AG09319 (cell line): ENCODE measurements at places on chromosomes 2 and 18.

DNA sequence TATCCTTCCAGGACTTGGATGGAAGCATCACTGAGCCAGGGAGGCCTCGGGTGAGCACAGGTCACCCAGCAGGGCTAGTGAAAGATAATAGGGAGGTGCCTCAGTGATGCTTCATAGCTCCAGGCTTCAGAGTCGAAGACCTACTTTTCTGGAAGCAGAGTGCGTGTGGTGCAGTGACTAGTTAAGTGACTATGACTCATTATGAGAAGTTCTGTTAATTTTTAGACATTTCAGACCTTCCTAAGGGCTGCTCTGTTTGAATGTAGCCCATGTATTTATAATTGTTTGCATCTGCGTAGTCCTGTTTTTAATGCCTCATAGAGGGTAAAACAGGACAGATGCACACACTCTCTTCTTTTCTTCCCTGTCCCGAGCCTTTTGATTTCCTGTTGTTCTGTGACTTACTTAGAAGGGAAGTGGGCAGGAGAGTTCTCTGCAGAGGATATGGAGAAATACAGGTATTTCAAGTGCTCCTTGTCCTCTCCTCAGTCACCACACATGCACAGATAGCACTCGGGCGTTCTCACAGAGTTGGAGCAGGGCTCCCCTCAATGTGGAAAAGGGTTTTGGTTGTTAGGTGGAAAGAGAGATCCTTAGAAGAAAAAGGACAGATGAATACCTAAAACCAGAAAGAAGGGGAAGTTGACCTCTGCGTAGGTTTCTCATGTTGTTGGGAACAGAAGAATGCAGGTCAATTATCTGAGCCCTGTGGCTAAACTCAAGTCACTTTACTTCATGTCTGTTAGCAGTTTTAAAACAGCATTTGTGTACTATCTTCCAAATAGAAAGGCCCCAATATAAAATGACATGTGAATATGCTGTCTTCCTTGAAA lies 34.7 kb downstream of the RALB start:
- peak; percentile 49 for DNase-seq

- DNase-seq, result no peak
These were observed 179.6 kb downstream of the TPGS2 start for GRCh38 chr18:36649205-36649604.

DNA sequence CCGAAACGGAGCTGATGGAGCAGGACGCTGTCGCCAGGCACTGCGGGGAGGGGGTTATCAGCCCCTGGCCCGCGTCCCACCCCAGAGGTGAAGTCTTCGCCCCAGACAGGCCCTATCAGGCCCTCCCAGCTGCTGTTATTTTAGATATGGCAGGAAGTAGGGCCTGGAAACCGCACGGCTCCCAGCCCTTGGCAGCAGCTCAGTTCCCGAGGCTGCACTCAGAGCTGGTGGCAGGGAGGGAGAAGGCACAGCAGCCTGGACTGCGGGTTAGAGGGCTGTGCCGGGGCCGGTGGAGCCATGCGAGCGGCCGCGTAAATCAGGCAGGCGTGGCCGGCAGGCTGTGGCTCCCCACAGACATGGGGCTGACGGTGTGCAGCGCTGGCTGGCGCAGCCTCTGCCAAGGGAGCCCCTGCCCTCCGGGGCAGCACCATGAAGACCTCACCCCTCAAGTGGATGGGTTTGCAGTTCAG lies 111.4 kb downstream of the NFATC1 start:
- DNase-seq, result no peak

- no peak for DNase-seq
These were observed 85.9 kb downstream of the CBLN2 start for GRCh38 chr18:72458271-72458670.

- no peak for DNase-seq
These were observed 1139.6 kb upstream of the FAM98A start for GRCh38 chr2:34738691-34739090.

- peak; percentile 23 for DNase-seq
These were observed 6.8 kb downstream of the DNAJB2 start for GRCh38 chr2:219285894-219286425.

DNA sequence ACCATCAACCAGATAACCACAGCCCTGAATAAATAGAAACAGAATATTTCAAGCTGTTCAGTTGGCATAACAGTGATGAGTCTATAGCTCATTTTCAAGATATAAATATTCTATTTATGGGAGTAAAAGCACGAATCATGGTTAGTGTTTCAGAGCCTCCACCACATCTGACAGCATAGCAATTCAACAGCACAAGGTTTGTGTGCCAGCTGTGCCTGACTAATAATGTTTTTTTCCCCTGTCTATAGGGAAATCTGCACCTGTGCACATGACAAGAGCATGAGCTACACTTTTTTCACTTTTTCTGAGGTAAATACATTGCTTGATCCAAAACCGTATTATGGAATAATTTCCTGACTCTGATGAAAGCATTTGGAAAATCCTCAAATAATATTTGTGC lies 251.3 kb downstream of the RPIA start:
- DNase-seq, result no peak

DNA sequence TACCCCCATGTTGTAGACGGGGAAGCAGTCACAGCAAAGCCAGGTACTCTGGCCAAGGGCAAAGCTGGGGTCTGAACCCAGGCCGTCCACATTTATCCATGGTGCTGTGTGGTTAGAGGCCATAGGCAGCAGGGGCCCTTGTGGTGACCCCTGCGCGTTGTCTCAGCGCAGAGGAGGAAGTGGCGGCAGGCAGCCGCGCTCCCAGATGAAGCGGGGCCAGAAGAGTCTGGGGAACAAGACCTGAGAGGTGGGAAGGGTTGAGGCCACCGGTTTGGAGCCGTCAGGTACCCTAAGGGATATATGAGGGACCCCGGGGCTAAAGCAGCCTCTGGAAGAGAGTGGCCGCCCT lies 770 bp downstream of the ZNF396 start:
- no peak for DNase-seq

- no peak for DNase-seq
These were observed 4.2 kb upstream of the PROC start for GRCh38 chr2:127413782-127414637.

DNA sequence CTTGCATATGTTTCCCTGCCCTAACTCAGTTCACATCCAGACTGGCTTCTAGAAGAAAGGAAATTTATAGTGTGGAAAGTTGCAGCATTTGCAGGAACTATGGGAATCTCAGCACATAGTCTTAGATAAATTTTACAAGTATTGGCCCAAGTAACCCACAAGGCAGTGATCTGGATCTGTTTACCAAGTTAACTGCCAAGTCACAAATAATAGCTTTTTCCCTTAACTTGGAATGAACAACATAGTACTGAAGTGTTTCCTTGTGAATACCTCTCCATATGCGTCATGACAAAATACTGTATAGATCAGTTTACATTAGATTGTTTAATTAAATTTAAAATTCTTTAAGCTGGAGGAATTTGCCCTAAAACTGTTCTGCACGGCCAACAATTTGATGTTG lies 255.8 kb upstream of the EPAS1 start:
- no peak for DNase-seq

GRCh38 chr2:24237313-24237712 lies 62.5 kb downstream of the FAM228A start:
- no peak for DNase-seq

DNA sequence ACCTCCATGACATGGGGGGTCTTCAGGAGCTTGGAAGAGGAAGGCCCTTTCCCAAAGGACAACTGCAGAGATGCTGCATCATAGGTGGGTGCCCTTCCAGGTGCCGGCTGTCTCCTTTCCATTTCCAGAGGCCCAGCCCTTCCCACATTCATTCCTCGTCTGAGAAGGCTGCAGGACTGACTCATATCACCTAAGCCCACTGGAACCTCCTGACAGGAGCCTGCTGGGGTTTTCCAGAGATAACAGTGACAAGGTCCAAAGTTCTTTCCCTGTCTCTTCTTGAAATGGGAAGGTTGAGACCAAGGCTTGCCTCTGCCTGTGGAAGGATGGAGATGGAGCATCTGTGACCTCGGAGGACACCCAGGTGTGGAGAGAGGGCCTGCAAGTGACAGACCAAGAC lies 3.6 kb upstream of the PRSS56 start:
- DNase-seq, result no peak

DNA sequence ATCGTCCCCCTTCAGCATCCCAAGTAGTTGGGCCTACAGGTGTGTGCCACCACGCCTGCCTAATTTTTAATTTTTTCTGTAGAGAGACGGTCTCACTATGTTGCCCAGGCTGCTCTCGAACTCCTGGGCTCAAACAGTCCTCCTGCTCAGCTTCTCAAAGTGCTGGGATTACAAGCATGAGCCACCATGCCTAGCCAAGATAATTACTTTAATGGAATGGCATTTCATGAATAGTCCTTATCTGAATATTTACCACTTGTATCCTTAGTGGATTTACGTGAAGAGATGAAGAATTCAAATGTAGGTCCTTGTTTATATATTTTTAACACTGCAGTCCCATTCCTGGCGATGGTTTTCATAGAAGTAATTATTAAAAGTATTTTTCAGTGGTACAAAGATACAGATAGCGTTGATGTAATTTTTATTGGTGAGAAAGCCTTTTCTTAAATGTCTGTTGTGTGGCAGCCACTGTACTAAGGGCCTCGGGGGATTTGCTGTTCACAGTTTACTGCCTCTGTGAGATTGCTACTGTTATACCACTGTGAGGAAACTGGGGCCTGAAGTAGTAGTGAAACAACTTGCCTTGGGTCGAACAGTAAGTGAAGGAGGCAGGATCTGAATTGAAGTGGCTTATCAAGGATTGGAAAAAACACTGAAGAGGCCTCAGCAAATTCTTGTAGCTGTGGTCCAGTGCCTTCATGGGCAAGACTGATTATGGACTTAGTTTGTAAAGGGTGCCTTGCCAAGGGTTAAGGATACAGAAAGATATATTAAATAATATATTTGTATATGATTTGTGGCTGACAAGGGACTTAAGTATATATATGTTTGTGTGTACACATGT lies 151.2 kb downstream of the PRPF40A start:
- DNase-seq, result no peak

- DNase-seq, result no peak
These were observed 10.7 kb upstream of the FAM136A start for GRCh38 chr2:70312560-70312959.

DNA sequence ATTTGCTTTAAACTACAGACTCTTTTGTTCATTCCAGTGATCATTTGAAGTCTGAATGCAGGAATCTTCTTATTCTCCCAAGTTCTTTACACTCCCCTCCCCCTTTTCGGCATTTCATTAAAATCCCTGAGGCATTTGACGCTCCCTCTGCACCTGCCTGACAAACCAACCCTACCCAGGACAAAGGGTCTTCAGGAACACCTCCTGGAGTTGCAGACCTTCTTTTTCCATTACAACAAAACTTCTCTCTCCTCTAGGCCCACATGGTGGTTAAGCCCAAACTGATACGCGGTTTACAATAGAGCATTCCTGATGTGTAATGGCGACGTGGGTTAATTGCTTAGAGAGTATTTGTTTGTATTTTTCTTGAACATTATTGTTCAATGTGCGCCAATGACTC lies 367.4 kb downstream of the FBXO15 start:
- no peak for DNase-seq

GRCh38 chr2:237474931-237475703 lies 11.9 kb upstream of the MLPH start:
- DNase-seq, result no peak

- no peak for DNase-seq
These were observed 330.6 kb downstream of the CYRIA start for GRCh38 chr2:16334886-16335603.

DNA sequence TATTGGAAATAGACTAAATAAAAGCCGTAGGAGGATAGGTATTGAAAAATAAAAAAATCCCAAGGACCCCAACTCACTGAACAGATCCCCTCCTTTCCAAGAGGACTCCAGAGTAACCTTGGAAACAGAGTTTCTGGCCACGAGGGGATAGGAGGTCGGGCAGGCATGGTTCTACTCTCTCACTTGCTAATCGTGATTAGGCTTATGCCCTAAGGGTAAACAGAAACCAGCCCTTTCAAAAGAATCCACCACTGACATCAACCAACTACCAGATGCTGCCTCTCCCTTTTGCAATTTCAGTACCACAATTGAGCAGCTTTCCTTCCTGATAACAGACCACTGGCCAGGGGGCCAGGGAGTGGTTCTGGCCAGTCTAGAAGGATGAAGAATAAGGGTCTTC lies 477.8 kb downstream of the EIPR1 start:
- no peak for DNase-seq

GRCh38 chr2:129055824-129056223 lies 737.2 kb upstream of the HS6ST1 start:
- no peak for DNase-seq

- DNase-seq, result no peak
These were observed 775.4 kb downstream of the ADCYAP1 start for GRCh38 chr18:1680108-1680507.

DNA sequence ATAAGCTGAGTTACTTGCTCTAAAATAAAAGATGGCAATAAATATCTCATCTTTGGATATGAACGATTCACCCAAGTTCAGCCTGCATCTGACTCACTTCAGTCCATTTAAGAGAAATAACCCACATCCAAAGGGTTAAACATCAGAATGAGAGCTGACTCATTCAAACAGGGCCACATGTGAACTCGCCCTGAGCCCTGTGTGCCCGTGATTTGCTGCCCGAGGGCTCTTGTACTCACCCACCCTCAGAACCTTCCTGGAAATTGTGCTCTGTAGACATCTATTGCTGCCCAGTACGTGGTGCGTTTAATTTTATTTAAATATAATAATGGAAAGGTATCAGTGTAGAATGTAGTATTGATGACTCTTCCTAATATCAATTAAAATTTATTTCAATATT lies 66.9 kb upstream of the RBM44 start:
- no peak for DNase-seq

DNA sequence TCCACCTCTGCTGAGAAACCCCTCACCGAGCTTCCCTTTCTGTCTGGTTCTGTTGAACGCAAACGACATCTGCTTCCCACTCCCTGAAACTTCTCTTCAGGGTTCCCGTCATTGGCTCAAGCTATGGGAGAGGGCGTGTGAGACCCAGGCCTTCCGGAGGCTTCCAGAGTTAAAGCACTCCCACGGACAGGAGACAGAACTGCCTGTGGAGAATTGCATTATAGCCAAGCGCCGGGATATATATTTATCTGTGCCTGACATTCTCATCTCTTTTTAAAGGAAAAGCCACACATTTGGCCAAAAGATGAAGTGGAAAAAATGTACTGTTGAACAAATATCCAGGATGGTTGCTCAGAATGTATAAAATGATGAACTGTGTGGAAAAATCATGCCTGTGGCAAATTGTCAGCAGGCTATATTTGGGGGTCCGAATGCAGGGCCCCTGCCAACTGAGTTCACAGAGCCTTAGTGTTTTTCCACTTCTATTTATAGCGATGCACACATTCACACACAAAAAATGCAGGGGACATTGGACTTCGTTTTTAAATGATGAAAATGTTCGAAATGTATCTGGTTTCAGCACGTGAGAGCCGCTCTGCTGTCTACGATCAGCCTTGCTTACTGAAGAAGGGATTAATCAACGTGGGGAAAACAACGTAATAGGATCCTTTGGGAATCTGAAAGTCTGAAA lies 59.5 kb downstream of the E2F6 start:
- DNase-seq, result peak; percentile 64

DNA sequence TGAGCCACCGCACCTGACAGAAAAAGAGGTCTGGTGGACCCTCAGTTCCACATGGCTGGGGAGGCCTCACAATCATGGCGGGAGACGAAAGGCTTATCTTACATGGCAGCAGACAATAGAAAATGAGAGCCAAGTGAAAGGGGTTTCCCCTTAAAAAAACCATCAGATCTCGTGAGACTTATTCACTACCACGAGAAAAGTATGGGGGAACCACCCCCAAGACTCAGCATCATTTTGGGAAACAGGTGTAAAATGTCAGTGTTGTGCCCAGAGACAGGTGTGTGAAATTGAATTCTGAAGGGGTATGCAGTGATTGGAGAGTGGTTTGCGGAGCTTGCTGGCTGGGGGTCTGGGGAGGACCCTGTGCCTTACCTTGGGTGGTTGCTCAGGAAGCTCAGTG lies 4.6 kb upstream of the D2HGDH start:
- no peak for DNase-seq

- DNase-seq, result no peak
These were observed 59.6 kb downstream of the NCK2 start for GRCh38 chr2:105804266-105804665.
